ENCODE measurements at places on chromosomes 5 and 9. TPM values are rescaled to one million over a fixed set of nuclear protein-coding genes. Genes with fewer than 3 reads are reported as not detected.

Gene PCDHGA11
- 6.6 TPM for total RNA-seq

Gene CDH6
- total RNA-seq = 5.2 TPM

Gene IRX4
- total RNA-seq = 26.8 TPM

Gene ZNF782
- 16.9 TPM for total RNA-seq

Gene MED22
- total RNA-seq = 32.9 TPM

Gene SLC6A19
- not detected for total RNA-seq

Gene RLN2
- not detected for total RNA-seq

Gene ECSCR
- 37.1 TPM for total RNA-seq

Gene C9orf57
- total RNA-seq = not detected

Gene PCDHGB6
- total RNA-seq = 12.5 TPM

Gene MEF2C
- 22.3 TPM for total RNA-seq

Gene PAX5
- total RNA-seq = 0.25 TPM
